ENCODE measurements at places on chromosomes 13 and 19. TPM values are rescaled to one million over a fixed set of nuclear protein-coding genes. Genes with fewer than 3 reads are reported as not detected.

GRCh38 chr19:41096353-41096752 lies 8.1 kb downstream of the CYP2A13 start:
- no peaks in the 10 kb centered on the region for H3K4me1 ChIP-seq
- no peaks in the 10 kb centered on the region for H3K36me3 ChIP-seq
- no peaks in the 10 kb centered on the region for H3K27me3 ChIP-seq
- DNase-seq, result no peak

DNA sequence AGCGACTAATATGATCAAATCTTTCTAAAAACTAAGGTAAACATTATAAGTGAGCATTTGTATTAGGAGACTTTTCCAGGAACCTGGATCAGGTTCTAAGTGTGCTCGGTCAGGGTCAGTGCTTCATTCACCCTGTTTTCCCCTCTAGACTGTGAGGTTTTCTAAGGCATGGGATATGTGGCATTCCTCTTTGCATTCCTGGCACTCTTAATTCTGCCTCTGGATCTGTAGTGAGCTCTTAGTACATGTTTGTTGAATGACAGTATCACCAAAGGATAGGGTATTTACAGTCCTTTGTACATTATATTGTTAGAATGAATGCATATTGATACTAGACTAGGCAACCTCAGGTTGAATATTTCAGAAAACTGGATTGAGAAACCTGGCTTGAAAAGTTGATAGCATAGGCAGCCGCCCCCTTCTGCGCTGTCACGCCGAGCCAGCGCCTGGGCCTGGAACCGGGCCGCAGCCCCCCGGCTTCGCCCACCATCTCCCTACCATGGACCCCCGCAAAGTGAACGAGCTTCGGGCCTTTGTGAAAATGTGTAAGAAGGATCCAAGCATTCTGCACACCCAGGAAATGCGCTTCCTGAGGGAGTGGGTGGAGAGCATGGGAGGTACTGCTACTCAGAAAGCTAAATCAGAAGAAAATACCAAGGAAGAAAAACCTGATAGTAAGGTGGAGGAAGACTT lies 156.5 kb downstream of the KCNRG start:
- DNase-seq, result no peak
- no peak overlapping the region for H3K27ac ChIP-seq
- no peak overlapping the region for H3K4me3 ChIP-seq
- no peaks in the 10 kb centered on the region for H3K27me3 ChIP-seq
- no peaks in the 10 kb centered on the region for H3K36me3 ChIP-seq

IGFL2 gene
- not detected for total RNA-seq

ADGRE3 gene
- total RNA-seq, result not detected

NOTCH3 gene
- total RNA-seq, result 29.7 TPM

Data from esophagus muscularis mucosa (tissue), 4 donors.